ENCODE measurements at places on chromosomes 4 and X. TPM values are rescaled to one million over a fixed set of nuclear protein-coding genes. Genes with fewer than 3 reads are reported as not detected.

The DCLK2 gene
- total RNA-seq, result not detected

GRCh38 chr4:10086506-10087120 lies 30.0 kb downstream of the WDR1 start:
- DNase-seq, result no peak
- H3K36me3 ChIP-seq, result peaks cover 10% of the 10 kb centered on the region
- no peak overlapping the region for H3K27ac ChIP-seq
- H3K4me3 ChIP-seq, result no peak overlapping the region
- peaks cover 5% of the 10 kb centered on the region for H3K4me1 ChIP-seq

- peak overlapping the region; percentile 100 for H3K27ac ChIP-seq
- H3K4me1 ChIP-seq, result peaks cover 11% of the 10 kb centered on the region
- peaks cover 2% of the 10 kb centered on the region for H3K36me3 ChIP-seq
- H3K4me3 ChIP-seq, result peak overlapping the region; percentile 91
These were observed 14.5 kb downstream of the SPACA5 start for GRCh38 chrX:48021026-48021900.

DNA sequence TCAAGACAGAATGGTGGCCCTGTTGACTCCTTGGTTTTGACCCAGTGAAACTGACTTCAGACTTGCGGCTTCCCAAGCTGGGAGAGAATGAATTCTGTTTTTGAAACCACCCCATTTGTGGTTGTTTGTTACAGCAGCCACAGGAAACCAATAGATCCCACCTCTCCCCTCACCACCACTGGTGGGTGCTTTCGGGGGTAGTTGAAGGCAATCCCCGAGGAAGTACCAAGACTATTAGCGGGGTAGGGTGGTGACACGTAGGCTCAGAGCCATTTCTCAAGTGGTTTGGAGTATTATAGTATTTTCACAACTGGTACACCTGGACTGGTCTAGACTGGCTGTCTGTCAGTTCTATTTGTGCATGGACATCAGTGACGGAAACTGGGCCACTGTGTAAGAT lies 189.1 kb upstream of the RBPJ start:
- no peak overlapping the region for H3K4me3 ChIP-seq
- peaks cover 4% of the 10 kb centered on the region for H3K36me3 ChIP-seq
- no peak overlapping the region for H3K27ac ChIP-seq
- peak; percentile 19 for DNase-seq

GRCh38 chr4:56400560-56400959 lies 13.3 kb upstream of the AASDH start:
- H3K4me3 ChIP-seq, result no peak overlapping the region
- H3K36me3 ChIP-seq, result peaks cover 13% of the 10 kb centered on the region
- DNase-seq, result no peak
- H3K4me1 ChIP-seq, result no peaks in the 10 kb centered on the region
- no peaks in the 10 kb centered on the region for H3K27me3 ChIP-seq
- H3K27ac ChIP-seq, result no peak overlapping the region

The STS gene
- 1.3 TPM for total RNA-seq

DNA sequence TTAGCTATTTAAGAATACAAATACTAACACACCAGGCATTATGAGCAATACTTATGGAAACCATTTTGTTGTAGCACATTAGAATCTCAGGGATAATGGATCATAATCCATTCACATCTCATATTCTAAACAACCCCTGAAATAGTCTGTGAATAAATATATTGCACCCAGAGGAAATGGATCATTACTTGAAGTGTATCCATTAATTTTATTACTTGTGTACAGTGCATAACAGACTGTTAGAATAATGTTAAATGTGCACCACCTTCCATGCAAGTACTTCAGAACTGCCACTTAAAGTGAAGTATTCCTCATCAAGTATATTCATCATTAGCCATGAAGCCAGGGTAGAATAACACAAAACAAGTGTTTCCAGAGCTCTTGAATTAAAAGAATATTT lies 715.5 kb downstream of the DMD start:
- no peaks in the 10 kb centered on the region for H3K27me3 ChIP-seq
- no peak overlapping the region for H3K4me3 ChIP-seq
- H3K27ac ChIP-seq, result no peak overlapping the region
- DNase-seq, result no peak
- no peaks in the 10 kb centered on the region for H3K36me3 ChIP-seq
- H3K4me1 ChIP-seq, result no peaks in the 10 kb centered on the region

GRCh38 chr4:26433556-26433955 lies 56.7 kb downstream of the CCKAR start:
- H3K27me3 ChIP-seq, result no peaks in the 10 kb centered on the region
- no peak overlapping the region for H3K27ac ChIP-seq
- no peak for DNase-seq
- peaks cover 24% of the 10 kb centered on the region for H3K36me3 ChIP-seq
- H3K4me3 ChIP-seq, result no peak overlapping the region
